ENCODE measurements at places on chromosomes 3 and 15. TPM values are rescaled to one million over a fixed set of nuclear protein-coding genes. Genes with fewer than 3 reads are reported as not detected.
A peak's percentile ranks its signal among the peaks of the same experiment; 100 is the strongest.

DNA sequence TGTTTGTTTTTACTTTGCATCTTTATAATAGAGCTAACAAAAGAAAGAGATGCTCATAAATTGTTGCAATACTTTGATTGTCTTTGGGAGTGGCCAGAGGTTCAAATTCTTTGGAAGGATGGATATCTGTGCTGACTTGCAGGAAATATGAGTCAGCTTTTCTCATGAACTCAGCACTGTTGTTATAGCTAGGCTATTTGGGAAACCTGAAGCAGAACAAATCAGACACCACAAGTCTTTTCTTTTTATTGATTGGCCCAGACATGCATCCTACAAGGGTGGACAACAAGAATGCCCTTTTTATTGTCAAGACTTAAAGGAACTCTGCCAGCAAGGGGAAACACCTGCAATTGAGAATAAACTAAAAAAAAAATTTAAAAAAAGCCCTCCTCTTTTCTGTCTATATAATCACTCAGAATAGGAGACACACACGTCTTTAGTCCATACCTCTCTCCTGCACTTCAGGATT lies 4.6 kb upstream of the DENND4A start:
- no peak for DNase-seq

Gene TP63
- 29.6 TPM for total RNA-seq

DNA sequence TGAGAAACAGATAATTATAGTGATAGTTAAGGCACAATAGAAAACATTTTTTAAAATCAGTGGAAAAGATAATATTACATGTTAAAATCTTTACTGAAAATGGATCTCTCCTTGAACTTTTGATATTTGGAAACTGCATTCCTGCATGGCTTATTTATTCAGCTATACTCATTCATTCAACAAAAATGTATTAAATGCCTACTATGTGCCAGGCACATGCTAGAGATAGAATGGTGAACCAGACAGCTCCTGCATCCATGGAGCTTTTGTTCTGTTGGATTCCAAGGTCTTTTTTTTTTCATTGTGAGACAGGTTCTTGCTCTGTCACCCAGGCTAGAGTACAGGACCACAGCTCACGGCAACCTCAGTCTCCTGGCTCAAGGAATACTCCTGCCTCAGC lies 4.5 kb downstream of the PXK start:
- DNase-seq: no peak

GRCh38 chr15:49279521-49280456 lies 109.7 kb downstream of the GALK2 start:
- DNase-seq: no peak

GRCh38 chr3:61288446-61288845 lies 37.2 kb upstream of the FHIT start:
- no peak for DNase-seq

DNA sequence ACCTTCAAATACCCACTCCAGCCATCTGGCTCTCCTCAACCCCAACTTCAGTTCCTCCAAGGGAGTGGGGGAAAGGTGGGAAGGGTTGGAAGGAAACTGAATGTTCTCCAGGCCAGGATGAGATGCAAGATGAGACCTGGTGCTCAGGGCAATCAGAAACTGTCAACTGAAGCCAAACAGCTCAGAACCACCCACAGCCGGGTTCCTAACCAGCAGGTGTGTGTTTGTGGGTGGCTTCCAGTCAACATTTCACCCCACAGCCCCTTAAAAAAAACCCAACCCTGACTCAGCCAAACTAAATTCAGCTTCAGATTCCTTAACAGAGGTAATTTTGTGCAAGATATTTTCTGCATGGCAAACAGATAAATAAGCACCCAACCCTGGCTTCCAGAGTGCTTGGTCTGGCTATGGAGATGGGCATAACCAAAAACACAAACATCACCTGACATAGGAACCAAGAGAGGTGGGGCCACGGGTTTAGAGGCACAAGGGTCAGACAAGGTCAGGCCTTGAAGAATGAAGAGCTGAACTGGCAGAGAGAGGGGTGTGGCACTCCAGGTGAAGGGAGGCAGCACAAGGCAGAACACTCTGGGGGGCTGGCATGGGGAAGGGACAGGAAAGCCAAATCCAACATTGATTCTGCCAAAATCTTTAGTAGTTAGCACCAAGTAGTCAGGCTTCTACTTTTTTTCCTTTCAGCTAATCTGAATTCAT lies 34.7 kb downstream of the ZNF445 start:
- no peak for DNase-seq

GRCh38 chr3:18379647-18380046 lies 45.5 kb downstream of the SATB1 start:
- no peak for DNase-seq

Gene SAMD7
- total RNA-seq: not detected

DNA sequence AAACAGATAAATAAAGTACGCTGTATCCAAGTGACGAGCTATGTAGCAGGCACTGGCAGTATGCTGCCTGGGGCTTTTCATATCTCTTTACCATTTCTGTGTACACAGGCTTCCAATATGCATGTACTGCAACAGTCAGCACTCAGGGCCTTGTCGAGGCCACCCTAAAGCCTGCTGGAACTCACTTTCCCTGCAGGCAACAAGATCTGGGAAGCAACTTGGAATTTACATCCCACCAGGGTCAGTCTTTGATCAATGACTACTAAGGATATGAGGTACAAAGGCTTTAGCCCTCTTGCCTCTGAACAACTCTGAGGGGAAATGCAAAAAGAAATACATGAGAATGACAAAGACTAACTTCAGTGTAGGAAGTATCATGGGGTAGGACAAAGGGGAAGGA lies 101.8 kb upstream of the ARL6 start:
- DNase-seq: no peak

Gene PPARG
- total RNA-seq: 6.8 TPM

Gene CCR4
- not detected for total RNA-seq

- no peak for DNase-seq
Measured at GRCh38 chr3:134527037-134527436, 41.2 kb downstream of the CEP63 start.

Gene SENP8
- total RNA-seq: 3.1 TPM

- no peak for DNase-seq
Measured at GRCh38 chr15:101521069-101521468, 31.6 kb upstream of the PCSK6 start.

- no peak for DNase-seq
Measured at GRCh38 chr3:23474580-23475357, 271.6 kb downstream of the UBE2E2 start.

GRCh38 chr15:65547841-65548240 lies 17.6 kb downstream of the HACD3 start:
- DNase-seq: no peak

Gene GOLGA8S
- 0.04 TPM for total RNA-seq

DNA sequence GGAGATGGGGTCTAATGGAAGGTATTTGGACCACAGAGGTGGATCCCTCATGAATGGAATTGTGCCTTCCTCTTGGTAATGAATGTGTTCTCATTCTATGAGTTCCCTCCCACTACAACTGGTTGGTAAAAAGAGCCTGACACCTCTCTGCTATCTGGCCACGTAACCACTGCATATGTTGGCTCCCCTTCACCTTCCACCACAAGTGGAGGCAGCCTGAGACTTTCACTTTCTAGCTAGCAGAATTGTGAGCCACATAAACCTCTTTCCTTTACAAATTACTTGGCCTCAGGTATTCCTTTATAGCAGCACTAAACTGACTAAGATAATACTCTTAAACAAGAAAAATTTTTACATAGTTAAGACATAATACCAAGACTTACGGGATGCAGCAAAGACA lies 155.3 kb downstream of the NR1I2 start:
- no peak for DNase-seq

GRCh38 chr15:75131269-75131643 lies 70.4 kb upstream of the C15orf39 start:
- no peak for DNase-seq

Gene GOLGA6D
- total RNA-seq: not detected

DNA sequence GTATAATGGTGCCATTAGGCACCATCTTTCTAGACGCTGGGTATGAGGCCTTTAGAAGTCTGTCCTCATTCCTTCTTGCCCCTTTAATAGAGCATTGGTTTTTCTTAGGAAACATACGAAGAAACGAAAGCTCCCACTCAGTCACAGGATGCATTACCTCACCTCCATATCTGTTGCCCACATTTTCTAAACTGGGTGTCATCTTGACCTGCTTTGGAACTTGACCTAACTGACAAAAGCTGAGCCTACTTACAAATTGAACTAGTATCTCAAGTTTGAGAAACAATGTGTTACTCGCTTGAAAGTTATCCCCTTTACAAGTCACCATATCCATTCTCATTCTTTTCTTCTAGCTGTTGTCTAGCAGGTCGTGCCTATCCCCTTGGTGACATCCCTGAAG lies 102.7 kb downstream of the VPS8 start:
- DNase-seq: no peak

GRCh38 chr3:52004163-52004787 lies 8.6 kb upstream of the RPL29 start:
- peak; percentile 81 for DNase-seq

GRCh38 chr15:69502470-69503045 lies 49.9 kb downstream of the RPLP1 start:
- no peak for DNase-seq

GRCh38 chr3:152899306-152899705 lies 64.4 kb downstream of the P2RY1 start:
- DNase-seq: no peak

DNA sequence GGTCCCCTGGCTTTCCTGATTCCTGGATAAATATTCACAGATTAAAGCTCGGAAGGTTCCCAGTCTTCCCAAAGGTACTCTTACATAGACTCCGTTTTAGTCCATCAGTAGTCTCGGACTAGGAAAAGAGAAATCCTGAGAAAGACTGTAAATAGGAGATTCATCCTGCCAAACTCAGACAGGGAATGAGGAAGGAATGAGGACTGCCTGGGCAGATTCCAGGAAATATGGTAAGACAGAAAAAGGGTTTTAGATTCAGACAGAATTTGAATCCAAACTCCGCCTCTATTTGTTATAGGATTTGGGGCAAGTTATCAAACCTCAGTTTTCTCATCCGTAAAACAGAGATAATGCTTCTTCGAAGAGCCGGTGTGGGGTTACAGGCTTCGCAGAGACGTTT lies 77.8 kb upstream of the VGLL4 start:
- DNase-seq: no peak

Gene BFSP2
- not detected for total RNA-seq

DNA sequence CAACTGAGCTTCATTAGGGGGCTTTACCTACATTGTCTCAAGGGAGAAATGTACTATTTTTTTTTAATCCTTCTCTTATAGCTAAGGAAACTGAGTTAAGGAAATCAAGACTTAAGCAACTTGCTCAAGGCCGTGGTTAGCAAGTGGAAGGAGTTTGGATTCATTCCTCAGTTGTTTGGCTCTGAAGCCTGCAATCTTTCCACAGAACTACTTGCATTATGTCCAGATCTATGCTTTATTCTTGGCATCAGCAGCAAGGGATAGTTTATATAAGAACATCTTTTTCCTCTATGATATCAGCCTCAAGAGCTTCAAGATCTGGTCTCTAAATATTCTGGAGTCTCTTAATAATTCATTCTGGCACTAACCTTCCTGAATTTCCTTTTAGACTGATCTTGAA lies 182.4 kb downstream of the SV2B start:
- DNase-seq: no peak

GRCh38 chr3:60424942-60425341 lies 826.3 kb downstream of the FHIT start:
- DNase-seq: no peak

- no peak for DNase-seq
Measured at GRCh38 chr3:104941785-104942184, 424.9 kb upstream of the ALCAM start.
